ENCODE measurements at places on chromosomes 1 and 21.
A peak's percentile ranks its signal among the peaks of the same experiment; 100 is the strongest.

GRCh38 chr1:206030714-206031113 lies 7.0 kb upstream of the CTSE start:
- peak; percentile 25 for DNase-seq

- DNase-seq: no peak
Measured at GRCh38 chr21:32544697-32545096, 40.6 kb downstream of the TCP10L start.

DNA sequence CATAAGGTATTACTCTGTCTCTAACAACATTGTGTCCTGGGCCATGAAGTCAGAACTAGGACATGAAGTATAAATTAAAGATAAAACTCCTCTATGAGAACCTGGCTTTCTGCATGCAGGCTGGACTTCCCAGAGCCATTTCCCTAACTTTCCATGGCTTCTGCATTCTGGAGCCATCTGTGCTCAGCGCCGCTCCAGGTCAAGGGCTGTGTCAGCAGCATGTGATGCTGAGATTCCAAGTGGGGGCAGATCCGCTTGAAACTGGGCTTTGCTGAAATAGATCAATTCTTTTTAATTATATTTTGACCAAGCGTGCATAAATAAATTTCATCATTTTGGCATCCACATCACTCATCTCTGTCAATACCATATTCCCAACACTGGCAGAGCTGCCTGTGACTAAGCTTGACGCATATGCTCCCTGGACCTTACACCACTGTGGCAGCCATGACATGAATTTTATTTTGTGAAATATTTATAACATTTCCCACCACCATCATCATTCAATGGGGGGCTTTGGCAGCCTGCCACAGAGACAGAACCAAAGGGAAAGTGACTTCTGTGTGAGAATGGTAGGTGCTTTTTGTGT lies 110.4 kb upstream of the KCNK1 start:
- DNase-seq: no peak

DNA sequence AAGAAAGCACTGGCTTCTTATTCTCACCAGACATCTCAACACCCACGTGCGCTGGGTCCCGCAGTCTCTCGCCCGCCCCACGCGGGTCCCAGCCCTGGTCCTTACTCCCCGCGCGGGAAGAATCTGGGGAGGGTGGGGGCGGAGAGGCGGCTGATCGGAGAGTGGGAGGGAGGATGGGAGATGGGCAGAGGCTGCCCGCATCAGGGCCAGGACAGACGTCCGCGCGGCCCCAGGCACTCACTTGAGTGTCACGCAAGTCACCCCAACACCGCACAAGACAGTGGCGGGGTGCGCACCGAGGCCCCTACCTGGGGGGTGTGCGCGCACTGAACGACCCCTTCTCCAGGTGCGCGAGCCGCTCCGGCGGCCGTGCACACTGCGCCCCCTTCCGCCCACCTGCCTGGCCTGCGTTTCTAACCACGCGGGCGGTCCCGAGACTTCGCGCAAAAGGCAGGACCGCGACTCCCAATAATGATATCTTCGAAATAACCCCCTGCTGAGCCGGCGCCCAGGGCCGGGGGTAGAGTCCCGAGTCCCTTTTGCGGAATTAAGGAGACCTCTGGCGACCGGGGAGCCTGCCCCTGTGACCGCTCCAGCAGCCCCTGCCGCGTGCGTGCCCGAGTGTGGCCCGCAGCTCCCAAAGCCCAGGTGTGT lies 6.0 kb upstream of the SIM2 start:
- DNase-seq: no peak

DNA sequence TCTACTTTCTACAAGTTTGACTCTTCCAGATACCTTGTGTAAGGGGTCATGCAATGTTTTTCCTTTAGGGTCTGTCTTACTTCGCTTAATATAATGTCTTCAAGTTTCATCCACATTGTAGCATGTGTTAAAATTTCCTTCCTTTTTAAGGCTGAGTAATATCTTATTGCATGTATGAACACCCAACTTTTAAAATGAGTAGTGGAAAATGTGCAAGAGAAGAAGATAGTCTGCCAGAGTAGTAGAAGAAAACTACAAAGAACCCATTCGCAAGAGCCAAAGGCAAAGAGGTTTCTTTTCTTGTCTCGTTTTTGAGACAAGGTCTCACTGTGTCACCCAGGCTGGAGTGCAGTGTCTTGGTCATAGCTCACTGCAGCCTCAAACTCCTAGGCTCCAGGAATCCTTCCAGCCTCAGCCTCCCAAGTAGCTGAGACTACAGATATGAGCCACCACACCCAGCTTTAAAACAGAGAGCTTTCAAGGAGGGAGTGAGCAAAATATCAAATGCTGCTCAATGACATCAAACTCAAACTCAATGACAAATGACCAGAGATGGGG lies 9.4 kb downstream of the IL23R start:
- no peak for DNase-seq

DNA sequence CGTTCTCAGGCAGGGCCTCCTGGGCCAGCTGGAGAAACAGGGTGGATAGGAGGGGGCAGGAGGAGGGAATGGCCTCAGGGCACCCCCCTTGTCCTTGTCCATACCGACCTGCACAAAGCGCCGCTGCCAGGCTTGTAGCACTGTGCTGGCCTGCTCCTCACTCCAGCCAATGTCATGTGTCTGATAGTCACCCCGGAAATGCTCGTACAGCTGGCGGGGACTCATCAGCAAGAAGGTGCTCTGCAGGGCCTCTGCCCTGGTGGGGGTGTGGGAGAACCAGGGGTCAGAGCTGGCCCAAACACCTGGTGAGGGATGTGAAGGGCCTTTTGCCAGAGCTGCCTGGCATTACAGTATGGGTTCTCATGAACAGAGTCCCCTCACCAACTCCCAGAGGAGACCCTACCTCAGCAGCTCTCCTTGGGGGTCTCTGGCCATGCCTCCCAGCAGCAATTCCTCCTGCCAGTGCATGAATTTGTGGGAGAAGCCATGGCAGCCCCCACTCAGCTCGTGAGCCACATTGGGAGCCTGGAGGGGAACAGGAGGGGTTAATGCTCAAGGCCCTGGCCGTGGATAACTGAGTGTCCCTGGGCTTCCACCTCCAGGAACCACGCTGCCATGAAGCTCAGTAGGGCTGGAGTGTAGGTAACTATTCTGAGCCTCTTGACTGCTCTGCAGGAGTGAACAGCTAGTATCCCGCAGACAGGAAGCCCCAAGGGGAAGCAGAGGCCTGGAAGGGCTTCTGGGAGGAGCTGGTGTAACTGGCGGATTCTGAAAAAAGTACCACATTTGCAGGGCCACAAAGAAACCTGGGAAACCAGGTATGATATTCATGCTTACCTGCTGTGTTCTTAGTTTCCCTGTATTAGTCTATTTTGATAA lies 13.3 kb downstream of the PTCH2 start:
- DNase-seq: no peak

GRCh38 chr1:168273575-168273974 lies 7.1 kb upstream of the TBX19 start:
- no peak for DNase-seq

DNA sequence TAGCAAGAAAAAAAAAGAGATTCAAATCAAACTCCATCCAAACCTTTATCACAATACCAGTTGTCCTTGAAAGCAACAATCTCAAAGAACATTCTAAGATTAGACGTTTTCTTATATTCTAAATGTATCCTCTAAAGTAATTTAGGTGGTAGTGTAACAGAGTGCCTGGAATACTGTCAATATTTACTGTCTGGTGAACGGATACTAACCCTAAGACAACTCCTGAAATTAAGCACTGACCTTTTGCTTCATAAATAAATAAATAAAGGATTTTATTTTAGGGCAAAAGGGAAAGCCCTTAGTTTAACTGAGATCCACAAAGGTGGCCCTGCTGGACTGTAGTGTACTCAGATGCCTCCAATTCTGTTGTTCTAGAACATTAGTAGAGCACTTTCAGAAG lies 9.9 kb upstream of the USH2A start:
- no peak for DNase-seq

DNA sequence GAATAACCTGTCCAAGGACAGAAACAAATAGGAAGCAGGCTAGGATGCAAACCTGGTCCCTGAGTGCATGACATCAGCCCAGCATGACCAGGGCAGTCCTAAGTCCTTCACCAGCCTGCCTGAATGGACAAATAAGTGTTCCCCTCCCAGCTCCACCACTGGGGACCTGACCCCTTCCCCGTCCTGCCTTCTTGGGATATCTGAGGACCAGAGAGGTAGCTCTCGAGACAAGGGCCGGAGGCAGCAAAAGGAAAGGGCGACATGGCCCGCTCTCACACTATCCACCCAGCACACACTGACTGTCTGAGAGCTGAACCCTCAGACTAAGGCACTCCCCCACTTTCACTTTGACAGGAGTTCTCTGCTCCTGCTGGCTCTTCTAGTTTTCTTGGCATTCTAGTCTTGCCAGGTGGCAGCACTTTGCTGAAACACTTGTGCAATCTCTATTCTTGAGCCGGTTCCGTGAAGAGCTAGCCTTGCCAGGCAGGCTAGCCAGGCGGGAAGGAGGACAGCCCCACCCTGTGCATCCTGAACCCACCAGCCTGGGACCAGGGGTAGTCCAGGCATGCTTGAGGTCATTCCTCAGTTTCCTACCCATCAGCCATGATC lies 251.1 kb upstream of the RAB4A start:
- no peak for DNase-seq

DNA sequence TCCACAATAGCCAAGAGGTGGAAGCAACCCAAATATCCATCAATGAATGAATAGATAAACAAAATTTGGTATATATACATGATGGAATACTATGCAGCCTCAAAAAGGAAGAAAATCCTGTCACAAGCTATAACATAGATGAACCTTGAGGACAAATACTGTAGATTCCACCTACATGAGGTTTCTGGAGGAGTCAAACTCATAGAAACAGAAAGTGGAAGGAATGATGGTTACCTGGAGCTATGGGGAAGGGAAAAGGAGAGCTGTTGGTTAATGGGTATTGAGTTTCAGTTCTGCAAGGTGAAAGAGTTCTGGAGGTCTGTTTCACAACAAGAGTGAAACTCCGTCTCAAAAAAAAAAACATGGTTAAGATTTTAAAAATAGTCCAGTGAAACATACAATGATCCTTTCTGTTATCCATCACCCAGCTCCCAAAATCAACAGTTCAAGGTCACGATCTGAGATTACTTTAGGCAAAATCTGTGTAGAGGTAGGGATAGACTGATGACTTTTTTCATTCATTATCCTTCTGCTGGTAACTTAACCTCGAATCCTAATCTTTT lies 80.8 kb upstream of the HNRNPU start:
- DNase-seq: no peak

GRCh38 chr1:7670334-7671145 lies 100.6 kb upstream of the VAMP3 start:
- no peak for DNase-seq

DNA sequence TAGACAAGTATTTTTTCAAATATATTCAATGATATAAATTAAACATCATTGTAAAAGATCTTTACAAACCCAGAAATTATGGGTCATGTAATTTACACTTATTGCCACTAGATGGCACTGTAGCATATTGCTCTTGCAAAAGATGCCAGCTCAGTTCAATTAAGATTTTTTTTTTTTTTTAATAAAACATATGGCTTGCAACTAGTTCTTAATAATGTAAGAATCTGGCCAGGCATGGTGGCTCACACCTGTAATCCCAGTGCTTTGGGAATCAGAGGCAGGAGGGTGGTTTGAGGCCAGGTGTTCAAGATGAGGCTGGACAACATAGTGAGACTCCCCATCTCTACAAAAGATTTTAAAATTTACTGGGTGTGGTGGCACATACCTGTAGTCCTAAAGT lies 49.4 kb upstream of the DESI2 start:
- DNase-seq: peak; percentile 16

DNA sequence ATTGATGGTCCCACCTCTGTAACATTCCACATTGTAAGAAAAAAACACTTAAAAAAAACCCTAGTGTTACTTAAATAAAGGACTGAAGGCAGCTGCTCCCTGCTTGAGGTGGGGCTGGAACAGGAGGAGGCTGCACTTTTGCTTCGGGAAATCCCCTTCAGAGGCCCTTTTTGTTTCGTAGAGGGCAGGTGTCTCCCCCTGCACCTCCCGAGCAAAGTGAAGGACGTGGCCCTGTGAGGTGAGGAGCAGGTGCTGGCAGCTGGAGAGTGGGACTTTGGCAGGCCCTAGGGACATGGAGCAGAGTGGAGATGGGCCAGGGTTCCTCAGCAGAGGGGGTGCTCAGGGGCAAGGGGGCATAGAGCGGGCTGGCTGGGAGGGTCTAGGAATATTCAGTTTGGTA lies 33.4 kb upstream of the WNT4 start:
- DNase-seq: no peak

- no peak for DNase-seq
Measured at GRCh38 chr1:119435052-119435451, 20.1 kb downstream of the HSD3B2 start.

- no peak for DNase-seq
Measured at GRCh38 chr21:44816761-44817505, 929 bp downstream of the SUMO3 start.

- DNase-seq: no peak
Measured at GRCh38 chr21:14616380-14617039, 70.4 kb upstream of the SAMSN1 start.

- DNase-seq: peak; percentile 46
Measured at GRCh38 chr1:208254862-208255261, 10.7 kb upstream of the PLXNA2 start.

GRCh38 chr1:115356356-115356755 lies 18.3 kb upstream of the NGF start:
- no peak for DNase-seq

DNA sequence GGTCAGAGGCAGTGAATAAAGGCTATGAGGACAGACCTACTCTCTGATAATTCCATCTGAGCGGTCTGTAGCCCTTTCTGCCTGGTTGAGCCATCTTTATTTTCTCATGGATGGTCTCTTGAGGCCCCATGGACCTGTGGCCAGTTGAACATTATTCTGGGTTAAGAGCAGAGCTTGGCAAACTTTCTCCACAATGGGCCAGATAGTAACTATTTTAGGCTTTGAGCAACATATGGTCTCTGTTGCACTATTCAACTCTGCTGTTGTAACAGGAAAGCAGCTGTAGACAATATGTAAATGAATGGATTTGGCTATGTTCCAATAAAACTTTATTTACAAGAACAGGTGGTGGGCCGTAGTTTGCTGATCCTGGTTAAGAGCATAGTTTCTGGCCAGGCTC lies 62.7 kb downstream of the KAZN start:
- DNase-seq: no peak

GRCh38 chr1:54742282-54742681 lies 22.0 kb downstream of the PARS2 start:
- DNase-seq: no peak

- DNase-seq: no peak
Measured at GRCh38 chr1:153730468-153730988, 2.7 kb downstream of the INTS3 start.

Measured in hepatic stellate cell (primary cell).